ENCODE measurements at places on chromosomes 3 and 15. TPM values are rescaled to one million over a fixed set of nuclear protein-coding genes. Genes with fewer than 3 reads are reported as not detected.

DNA sequence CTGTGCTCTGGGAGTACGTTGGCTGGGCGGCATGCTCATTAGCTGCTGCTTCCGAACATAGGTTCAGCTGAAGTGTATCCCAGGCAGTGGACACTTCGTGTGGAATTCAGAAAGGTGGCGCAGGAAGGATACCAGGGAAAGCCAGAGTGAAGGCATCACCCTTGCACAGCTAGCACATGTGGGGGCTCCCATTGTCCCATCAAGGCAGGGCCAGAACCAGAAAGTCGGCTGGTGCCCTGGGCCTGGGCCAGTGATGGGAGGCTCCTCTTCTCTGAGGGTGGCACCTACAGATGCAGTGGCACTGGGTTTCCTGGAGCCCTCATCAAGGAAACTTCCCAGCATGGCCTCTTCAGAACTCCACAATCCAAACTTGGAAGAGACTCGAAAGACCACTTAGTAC lies 56.6 kb downstream of the PGPEP1L start:
- no peak for DNase-seq

DNA sequence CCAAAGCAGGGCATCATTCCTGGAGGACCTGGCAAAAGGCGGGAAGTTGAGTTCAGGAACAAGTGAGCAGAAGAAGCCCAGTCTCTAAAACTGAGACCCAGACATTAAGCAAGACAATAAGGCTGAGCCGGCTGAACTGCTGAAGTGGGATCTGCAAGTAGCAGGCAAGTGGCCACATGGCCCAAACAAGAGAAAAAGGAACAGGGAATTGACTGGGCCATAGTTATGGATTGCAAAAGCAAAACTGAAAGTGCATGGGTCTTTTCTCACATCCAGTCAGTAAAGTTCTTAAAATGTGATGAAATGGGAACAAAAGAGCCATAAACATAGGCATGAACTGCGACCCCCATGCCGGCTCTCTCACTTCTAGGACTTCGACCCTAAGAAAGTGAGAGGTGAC lies 101.2 kb downstream of the SCN11A start:
- no peak for DNase-seq

GRCh38 chr15:52620496-52620895 lies 51.7 kb upstream of the ARPP19 start:
- DNase-seq, result no peak

- DNase-seq, result no peak
Measured at GRCh38 chr3:12681943-12682390, 18.1 kb upstream of the RAF1 start.

DNA sequence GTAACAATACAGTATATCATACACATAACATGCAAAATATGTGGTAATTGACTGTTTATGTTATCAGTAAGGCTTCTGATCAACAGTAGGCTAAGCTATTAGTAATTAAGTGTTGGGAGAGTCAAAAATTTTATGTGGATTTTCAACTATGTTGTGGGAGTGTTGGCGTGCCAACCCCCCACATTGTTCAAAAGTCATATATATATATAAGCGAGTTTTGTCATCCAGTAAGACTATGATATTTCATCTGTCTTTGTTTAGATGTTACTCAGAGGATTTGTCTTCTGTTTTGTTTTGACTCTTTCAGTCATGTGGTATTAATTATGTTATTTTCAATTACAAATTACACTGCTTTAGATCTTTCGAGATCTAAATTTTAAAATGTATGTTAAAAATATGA lies 51.0 kb upstream of the RAP2B start:
- DNase-seq, result no peak

Gene TERC
- total RNA-seq, result 246 TPM

Gene ZNF619
- total RNA-seq, result 1.3 TPM
